ENCODE measurements at places on chromosomes 3 and 15.

GRCh38 chr15:63023351-63023945, 19.1 kb upstream of the TPM1 start:
- DNase-seq: no peak

DNA sequence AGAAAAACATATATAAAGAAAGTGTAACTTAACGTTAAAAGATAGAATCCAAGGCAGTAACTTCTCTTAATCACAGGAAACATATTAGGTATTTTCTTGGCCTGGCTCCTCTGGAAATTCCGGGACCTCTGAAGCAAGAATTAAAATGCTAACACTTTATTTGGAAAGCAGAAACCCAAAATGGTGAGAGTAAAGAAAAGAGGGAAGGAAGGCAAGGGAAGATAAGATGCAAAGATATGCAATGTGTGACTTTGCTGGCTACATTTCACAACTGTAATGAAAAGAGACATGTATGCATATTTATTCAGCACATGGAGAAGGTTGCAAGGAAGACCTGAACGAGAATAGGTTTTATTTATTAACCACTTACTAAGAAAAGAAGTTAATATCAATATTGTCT, 372.5 kb downstream of the TBL1XR1 start:
- DNase-seq: no peak

GRCh38 chr15:75028991-75029377, 5.6 kb downstream of the PPCDC start:
- no peak for DNase-seq

GRCh38 chr3:171788546-171789351, 21.5 kb downstream of the PLD1 start:
- no peak for DNase-seq

DNA sequence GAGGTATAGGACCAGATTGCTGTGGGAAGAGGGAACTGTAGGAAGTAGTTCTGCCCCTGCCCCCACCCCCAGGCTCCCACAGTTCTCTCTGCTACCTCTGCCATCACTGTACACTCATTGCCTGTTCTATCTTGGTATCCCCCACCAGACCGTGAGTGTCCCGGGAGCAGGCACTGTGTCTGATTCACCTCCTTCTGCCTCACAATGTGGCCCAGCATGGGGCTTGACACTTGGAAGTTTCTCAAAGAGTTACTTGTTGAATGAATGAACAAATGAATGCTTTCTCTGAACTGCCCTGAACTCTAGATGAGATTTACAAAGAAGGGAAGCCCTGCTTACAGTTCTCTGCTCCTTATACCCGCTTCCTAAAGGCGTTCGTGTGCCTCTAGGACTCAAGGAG, 27.1 kb upstream of the PIK3CB start:
- DNase-seq: no peak
